GM23338 (cell line): ENCODE measurements at places on chromosomes 2 and 18.

- no peaks in the 10 kb centered on the region for H3K36me3 ChIP-seq
- no peak for DNase-seq
- no peaks in the 10 kb centered on the region for H3K4me1 ChIP-seq
- H3K27ac ChIP-seq: no peak overlapping the region
- H3K27me3 ChIP-seq: no peaks in the 10 kb centered on the region
Observed at GRCh38 chr2:45804987-45805755, 153.7 kb downstream of the PRKCE start.

GRCh38 chr2:54295911-54296310 is 39.9 kb upstream of the TSPYL6 start:
- H3K4me3 ChIP-seq: no peak overlapping the region
- no peak overlapping the region for H3K27ac ChIP-seq
- DNase-seq: peak; percentile 47
- peaks cover 19% of the 10 kb centered on the region for H3K27me3 ChIP-seq
- H3K4me1 ChIP-seq: peaks cover 11% of the 10 kb centered on the region

DNA sequence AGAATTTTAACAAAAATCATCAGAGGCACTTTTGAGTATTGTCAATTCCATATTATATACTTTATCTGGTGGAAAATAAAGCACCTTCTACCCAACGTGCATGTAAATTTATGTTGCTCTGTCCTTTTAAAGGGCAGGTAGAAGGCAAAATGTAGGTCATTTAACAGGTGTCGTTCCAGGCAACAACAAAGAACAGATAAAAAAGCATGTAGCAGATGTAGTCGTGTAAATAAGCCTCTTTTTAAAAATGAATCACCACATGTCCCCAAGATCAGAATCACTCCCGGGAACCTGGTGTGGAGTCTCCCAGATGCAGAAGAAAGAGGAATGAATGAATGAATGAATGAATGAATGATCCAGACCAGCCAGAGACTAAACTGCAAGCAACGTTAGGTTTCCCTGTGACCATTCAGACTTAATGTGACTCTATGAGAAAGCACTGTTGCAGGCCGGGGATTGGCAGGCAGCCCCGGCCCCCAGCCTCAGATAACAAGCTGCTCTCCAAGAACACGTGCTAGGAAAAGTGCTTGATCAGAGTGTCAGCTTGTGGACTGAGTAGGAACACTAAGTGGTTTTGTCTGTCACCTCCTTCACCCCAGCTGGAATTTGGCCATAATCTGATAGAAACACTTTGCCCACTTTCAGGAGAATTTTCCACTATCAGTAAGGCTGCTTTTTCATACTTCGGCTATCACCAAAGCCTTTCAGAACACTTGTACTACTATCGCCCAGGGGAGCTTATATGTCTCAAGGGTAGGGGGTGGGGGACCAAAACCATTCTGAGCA is 100.6 kb downstream of the CDK15 start:
- no peaks in the 10 kb centered on the region for H3K36me3 ChIP-seq
- DNase-seq: no peak
- no peak overlapping the region for H3K27ac ChIP-seq
- H3K27me3 ChIP-seq: no peaks in the 10 kb centered on the region

DNA sequence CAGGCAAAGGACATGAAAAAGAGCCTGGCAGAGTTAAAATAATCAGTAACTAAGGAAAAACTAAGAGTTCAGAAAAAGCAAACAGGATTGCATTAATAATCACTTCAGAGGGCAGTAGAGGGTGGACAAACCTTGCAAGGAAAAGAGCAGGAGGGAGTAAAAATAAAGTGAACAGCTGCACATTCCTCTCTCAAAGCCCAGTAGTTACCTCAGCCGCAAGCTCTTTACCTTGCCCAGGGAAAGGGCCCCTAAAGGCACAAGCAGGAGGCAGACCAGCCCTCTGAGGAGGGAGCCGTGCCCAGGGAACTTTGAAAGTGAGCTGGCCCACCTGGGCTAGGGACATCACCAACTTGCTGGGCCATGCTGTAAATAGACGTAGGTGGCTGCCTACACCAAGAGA is 196.9 kb downstream of the C1D start:
- DNase-seq: peak; percentile 45
- no peak overlapping the region for H3K27ac ChIP-seq
- H3K4me1 ChIP-seq: no peaks in the 10 kb centered on the region
- no peaks in the 10 kb centered on the region for H3K36me3 ChIP-seq

DNA sequence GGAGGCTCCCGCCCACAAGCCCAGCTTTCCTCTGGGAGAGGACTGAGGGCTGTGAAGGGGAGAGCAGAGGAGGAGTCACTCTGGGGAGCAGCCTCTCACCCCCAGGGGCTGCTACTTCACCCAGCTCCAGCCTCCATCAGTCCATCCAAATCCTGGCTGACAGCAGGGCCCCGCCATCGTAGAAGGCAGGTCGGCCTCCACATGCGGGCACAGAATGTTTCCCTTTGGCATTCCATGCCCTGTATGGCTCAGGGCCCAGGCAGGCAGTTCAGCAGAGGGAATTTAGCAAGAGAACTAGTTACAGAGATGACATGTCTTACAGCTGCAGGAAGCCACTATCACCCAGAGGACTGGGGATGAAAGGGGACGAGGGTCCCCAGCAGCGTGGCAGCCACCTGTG is 6.4 kb upstream of the ODC1 start:
- H3K4me3 ChIP-seq: no peak overlapping the region
- H3K4me1 ChIP-seq: peaks cover 4% of the 10 kb centered on the region; the same call in 1 of the 2 replicates
- peaks cover 6% of the 10 kb centered on the region for H3K27me3 ChIP-seq
- DNase-seq: no peak
- H3K27ac ChIP-seq: no peak overlapping the region

DNA sequence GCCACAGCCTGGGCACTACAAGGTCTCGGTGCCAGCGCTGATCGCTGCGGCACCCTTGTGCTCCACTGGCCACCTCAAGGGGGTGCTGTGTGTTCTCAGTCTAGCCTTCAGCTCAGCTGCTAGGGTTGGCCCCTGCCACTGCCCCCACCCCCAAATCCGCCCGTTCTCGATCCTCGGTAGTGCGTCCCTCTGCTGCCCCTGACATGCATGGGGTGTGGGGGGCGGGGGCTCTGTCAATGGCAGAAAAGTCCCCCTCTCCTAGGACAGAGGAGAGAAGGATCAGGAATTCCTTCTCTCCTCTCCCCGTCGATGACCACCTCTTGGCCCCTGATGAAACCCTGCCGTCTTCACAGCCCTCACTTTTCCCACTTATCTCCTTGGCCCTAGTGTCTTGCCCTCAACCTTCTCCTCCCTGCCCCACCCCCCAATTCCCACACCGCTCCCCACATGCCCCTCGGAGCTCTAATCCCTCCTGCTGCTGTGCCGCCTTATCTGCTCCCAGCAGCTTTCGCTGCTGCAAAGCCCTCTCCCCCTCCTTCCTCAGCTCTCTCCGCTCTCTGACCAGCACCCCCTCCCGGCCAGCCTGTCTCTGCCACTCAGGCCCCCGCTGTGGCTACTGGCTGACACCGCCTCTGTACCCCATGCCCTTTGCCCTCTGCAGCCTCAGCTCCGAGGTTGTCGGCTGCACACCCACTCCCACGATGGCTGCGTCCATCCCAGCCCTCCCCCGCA is 4.3 kb upstream of the ASIC4 start:
- H3K36me3 ChIP-seq: no peaks in the 10 kb centered on the region
- H3K27ac ChIP-seq: no peak overlapping the region
- peak; percentile 93 for DNase-seq
- H3K27me3 ChIP-seq: peaks cover 45% of the 10 kb centered on the region
- H3K4me3 ChIP-seq: peak overlapping the region; percentile 67

DNA sequence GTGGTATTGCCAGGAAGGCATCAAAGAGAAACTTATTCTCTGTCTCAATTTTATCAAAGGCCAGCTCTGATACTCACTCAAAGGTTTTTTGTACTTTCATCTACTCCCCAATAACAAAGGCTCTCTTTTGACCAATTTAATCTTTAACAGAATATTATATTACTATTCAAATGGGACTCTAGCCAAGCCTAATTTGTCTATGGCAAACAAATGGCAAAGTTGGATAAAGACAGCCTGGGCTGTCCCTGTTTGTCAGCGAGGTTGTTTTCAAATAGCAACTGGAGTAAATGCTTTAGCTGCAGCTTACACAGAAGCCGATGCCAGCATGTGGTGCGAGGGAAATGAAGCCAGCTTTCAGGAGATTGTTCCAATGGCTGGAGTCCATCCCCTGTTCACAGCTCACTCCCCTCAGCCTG is 80.1 kb upstream of the CTNNA2 start:
- H3K36me3 ChIP-seq: no peaks in the 10 kb centered on the region
- DNase-seq: peak; percentile 8
- no peaks in the 10 kb centered on the region for H3K27me3 ChIP-seq
- H3K4me3 ChIP-seq: no peak overlapping the region
- H3K27ac ChIP-seq: no peak overlapping the region

DNA sequence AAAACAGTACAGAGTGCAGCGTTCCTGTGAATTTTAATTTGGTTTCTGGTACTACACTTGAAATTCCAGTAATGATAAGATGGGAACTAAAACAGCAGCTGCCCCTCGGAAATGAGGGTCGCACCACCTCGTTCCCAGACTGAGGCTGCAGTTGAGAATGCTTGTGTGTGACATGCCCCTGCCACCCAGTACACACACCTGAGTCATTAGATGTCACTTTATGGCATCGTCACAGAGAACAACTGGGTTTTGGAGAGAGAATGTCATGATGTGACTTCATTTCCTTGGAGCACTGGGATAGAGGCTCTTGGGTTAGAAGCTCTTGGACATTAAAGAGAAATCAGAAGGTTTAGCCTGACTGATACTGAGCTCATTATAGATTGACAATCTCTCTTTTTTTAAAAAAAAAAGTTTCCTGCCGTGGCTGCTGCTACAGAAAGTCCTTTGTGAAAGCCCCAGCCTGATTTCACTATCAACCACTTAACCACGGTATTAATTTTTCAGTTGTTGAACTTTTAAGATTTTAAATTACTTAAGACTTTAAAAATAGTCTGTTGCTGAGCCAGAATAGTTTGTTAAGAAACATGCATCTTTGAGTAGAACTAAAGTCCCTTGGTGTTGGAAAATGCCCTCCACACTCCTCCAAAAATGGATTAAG is 24.5 kb downstream of the BCL2L11 start:
- H3K36me3 ChIP-seq: peaks cover 5% of the 10 kb centered on the region; the same call in 1 of the 2 replicates
- DNase-seq: no peak
- no peak overlapping the region for H3K27ac ChIP-seq
- no peak overlapping the region for H3K4me3 ChIP-seq
- H3K27me3 ChIP-seq: no peaks in the 10 kb centered on the region
- H3K4me1 ChIP-seq: no peaks in the 10 kb centered on the region

- no peaks in the 10 kb centered on the region for H3K27me3 ChIP-seq
- no peak for DNase-seq
- H3K27ac ChIP-seq: no peak overlapping the region
- no peaks in the 10 kb centered on the region for H3K36me3 ChIP-seq
- H3K4me3 ChIP-seq: no peak overlapping the region
Observed at GRCh38 chr2:100524331-100524730, 38.5 kb upstream of the PDCL3 start.

GRCh38 chr2:184174493-184175104 is 423.7 kb upstream of the ZNF804A start:
- DNase-seq: no peak
- no peak overlapping the region for H3K27ac ChIP-seq
- H3K4me1 ChIP-seq: no peaks in the 10 kb centered on the region; the same call in 1 of the 2 replicates
- H3K4me3 ChIP-seq: no peak overlapping the region
- no peaks in the 10 kb centered on the region for H3K36me3 ChIP-seq

GRCh38 chr2:133475610-133476009 is 92.7 kb downstream of the NCKAP5 start:
- H3K4me3 ChIP-seq: no peak overlapping the region
- no peak for DNase-seq
- H3K27ac ChIP-seq: no peak overlapping the region

- H3K27ac ChIP-seq: no peak overlapping the region
- no peaks in the 10 kb centered on the region for H3K27me3 ChIP-seq
- H3K36me3 ChIP-seq: no peaks in the 10 kb centered on the region
- no peak overlapping the region for H3K4me3 ChIP-seq
Observed at GRCh38 chr2:166170356-166170755, 42.5 kb upstream of the SCN1A start.

DNA sequence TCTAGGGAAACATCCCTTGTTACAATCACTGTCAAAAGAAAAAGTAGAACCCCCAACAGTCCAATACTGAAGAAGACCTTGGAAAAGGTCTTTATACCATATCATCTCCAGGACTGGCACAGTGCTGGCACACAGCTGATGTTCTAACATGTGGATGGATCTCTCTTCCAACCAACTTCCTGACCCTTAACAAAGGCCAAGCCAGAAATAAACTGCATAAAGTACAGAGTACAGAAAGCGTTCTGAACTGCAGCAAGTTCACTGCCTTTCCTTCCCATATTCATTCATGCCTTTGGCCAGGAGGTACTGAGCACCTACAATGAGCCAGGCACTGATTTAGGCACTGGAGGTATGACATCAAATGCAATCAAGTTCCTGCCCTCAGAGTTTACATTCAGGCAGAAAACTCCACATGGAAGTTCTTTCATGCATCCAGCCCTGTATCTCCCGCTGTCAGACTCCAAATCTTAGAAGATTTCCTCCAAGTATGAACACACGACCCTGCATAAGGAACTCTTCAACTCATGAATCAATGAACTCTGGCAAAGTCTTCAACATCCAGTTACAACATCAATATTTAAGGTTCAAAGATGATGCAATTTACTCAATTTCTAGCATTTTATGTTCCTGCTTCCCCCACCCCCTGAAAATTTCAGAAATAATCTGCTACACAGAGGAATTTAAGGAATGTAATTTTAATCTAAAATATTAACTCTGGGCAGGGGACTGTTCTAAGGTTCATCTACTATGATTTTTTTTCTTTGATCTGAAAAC is 33.8 kb downstream of the ACVR1 start:
- H3K4me1 ChIP-seq: peaks cover 50% of the 10 kb centered on the region
- H3K36me3 ChIP-seq: no peaks in the 10 kb centered on the region
- no peak overlapping the region for H3K4me3 ChIP-seq
- no peak for DNase-seq

GRCh38 chr18:57748770-57749603 is 54.1 kb downstream of the ATP8B1 start:
- no peak overlapping the region for H3K4me3 ChIP-seq
- no peaks in the 10 kb centered on the region for H3K27me3 ChIP-seq
- DNase-seq: no peak
- peaks cover 6% of the 10 kb centered on the region; the same call in 1 of the 2 replicates for H3K4me1 ChIP-seq

GRCh38 chr18:35019933-35020332 is 21.3 kb upstream of the MAPRE2 start:
- DNase-seq: no peak
- H3K4me3 ChIP-seq: no peak overlapping the region
- H3K36me3 ChIP-seq: no peaks in the 10 kb centered on the region
- H3K27ac ChIP-seq: no peak overlapping the region
- H3K4me1 ChIP-seq: peaks cover 12% of the 10 kb centered on the region
- no peaks in the 10 kb centered on the region for H3K27me3 ChIP-seq

- peak within 1 kb of the TSS; percentile 99 for H3K27ac ChIP-seq
- DNase-seq: peak; percentile 58
- H3K36me3 ChIP-seq: no peaks in the 10 kb centered on the region
- H3K27me3 ChIP-seq: peaks cover 5% of the 10 kb centered on the region; the same call in 1 of the 2 replicates
Observed at GRCh38 chr2:207165121-207166038, at the start of gene KLF7. Gene KLF7 (minus strand): TSS chr2:207165948. CDS start chr2:207165568, 380 bp downstream.

DNA sequence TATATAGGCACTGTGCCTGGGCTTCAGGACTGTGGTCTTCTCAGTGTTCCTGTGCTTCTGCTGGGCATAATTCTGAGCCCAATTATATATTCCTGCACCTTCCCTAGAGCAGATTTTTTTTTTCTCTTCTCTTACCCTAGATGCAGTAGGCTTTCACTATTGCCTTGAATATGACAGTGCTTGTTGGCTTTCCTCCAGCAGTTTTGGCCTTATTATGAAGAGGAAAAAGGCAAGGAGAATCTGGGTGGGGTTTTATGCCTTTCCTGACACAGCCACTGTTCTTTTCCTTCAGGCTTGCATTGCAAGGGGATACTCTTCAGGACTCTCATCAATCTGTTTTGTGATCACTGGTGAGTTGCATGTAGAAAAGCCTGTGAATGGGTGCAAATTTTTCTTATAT is 221.9 kb upstream of the CELF4 start:
- H3K4me3 ChIP-seq: no peak overlapping the region
- no peak for DNase-seq
- no peaks in the 10 kb centered on the region for H3K4me1 ChIP-seq
- H3K27me3 ChIP-seq: no peaks in the 10 kb centered on the region
- H3K27ac ChIP-seq: no peak overlapping the region
